ENCODE measurements at places on chromosomes 16 and 17. TPM values are rescaled to one million over a fixed set of nuclear protein-coding genes. Genes with fewer than 3 reads are reported as not detected.

Gene NPIPA2
- total RNA-seq: 3.8 TPM

Gene TSEN54
- 18.2 TPM for total RNA-seq

Gene DNAI2
- not detected for total RNA-seq

Gene ZPBP2
- total RNA-seq: not detected

Gene HAS3
- total RNA-seq: 9.7 TPM

Gene TPSB2
- total RNA-seq: not detected

Gene BCAR1
- total RNA-seq: 28.5 TPM

Gene KRTAP4-5
- not detected for total RNA-seq

Gene HOXB2
- not detected for total RNA-seq

Gene ABR
- 204 TPM for total RNA-seq

All from parietal lobe (tissue), 2 donors.